Muscle of arm (tissue), 14 donors: ENCODE measurements at places on chromosomes 4 and X. TPM values are rescaled to one million over a fixed set of nuclear protein-coding genes. Genes with fewer than 3 reads are reported as not detected.

LAMTOR3 gene
- 54.4 TPM for polyA plus RNA-seq

- no peak for DNase-seq
Observed at GRCh38 chrX:19388741-19389140, 45.0 kb downstream of the PDHA1 start.

GRCh38 chr4:13461191-13461905, 22.8 kb downstream of the RAB28 start:
- no peak for DNase-seq

GASK1B gene
- 48.6 TPM for polyA plus RNA-seq

DNA sequence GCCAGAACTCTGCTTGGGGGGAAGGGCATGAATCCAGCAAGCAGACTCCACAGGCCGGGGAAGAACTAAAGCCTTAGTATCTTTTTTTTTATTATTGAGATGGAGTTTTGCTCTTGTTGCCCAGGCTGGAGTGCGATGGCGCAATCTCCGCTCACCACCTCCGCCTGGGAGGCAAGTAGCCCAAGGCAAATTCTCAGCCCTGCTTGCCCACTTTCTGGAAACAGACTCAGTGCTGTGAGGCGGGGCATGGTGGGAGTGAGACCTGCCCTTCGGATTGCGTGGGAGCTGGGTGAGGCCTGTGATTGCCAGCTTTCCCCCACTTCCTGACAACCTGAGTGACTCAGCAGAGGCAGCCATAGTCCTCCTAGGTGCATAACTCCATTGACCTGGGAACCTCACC, 348.8 kb downstream of the GASK1B start:
- no peak for DNase-seq

- no peak for DNase-seq
Observed at GRCh38 chr4:8780086-8780485, 91.6 kb downstream of the HMX1 start.

TRIM2 gene
- 38.9 TPM for polyA plus RNA-seq

PF4V1 gene
- polyA plus RNA-seq = not detected

DNA sequence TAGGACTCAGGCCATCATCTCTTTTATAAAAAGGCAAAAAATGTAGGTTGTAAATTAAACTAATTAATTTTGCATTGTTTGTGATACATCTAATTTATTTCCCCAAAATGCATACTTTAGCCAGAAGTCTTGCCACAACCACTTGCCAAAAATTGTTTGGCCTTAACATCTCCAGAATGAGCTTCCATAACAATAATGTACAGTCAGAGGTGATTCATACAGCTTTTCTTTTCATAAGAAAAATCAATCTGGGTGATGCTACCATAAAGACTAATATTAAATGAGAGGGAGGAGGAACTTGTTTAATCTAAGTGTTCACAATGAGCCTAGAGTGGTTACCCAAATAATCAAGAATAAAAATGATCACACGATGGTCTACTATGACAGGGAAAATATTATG, 59.3 kb downstream of the AMMECR1 start:
- DNase-seq = no peak

FAM184B gene
- polyA plus RNA-seq = 1.8 TPM

TLR7 gene
- polyA plus RNA-seq = 2.0 TPM

DNA sequence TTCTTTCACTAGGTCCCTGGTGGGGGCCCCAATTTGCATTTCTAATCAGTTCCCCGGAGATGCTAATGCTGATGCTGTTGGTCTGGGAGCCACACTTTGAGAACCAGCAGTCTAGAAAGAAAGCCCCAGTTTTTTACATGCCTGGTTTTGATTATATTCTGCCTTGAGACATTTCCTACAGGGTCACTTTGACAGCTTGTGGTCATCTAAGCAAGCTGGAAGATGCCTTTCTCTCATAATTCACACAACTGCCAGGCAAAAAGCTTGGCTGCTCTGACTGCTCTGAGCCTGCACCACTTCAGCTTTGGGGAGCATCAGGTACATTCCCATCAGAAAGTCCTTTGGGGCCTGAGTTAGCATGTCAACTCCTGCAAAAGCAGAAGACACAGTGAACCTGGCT, 5.9 kb upstream of the PLAC1 start:
- no peak for DNase-seq

DNA sequence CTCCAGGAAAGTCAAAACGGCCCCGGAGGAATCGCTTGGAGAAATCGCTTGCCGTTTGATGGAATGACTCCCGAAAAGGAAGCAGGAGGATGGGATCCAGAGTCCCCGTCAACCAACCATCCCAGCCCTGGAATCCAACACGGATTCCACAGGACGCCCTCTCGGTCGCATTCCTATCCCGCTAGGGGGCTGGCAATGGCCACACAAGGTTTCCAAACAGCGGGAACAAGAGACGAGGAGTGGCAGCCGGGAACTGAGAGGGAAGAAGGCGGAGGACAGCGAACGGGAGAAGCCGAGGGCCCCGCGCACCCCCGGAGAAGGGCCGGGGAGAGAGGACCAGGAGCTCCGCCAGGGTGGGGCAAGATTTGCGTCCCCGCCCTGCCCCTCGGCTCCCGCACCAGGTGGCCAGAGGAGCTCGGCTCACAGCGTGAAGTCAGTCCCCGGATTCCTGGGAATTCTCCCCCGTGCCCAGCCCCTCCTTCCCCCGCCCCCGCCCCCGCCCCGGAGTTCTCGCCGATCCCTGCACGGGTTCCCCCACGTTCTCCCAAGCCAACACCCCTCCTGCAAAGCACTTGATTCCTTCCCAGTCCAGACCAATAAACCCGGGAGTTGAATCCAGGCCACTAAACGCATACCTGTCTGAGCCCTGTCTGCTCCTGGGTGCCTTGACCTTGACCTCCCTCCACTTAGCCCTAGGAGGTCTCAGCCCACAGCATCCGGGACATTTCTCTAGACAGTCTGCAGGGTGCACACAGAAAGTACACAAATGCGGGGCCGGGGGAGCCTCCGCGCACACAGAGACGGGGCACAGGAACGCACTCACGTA, 1.4 kb downstream of the PDZD4 start:
- DNase-seq = no peak

DNA sequence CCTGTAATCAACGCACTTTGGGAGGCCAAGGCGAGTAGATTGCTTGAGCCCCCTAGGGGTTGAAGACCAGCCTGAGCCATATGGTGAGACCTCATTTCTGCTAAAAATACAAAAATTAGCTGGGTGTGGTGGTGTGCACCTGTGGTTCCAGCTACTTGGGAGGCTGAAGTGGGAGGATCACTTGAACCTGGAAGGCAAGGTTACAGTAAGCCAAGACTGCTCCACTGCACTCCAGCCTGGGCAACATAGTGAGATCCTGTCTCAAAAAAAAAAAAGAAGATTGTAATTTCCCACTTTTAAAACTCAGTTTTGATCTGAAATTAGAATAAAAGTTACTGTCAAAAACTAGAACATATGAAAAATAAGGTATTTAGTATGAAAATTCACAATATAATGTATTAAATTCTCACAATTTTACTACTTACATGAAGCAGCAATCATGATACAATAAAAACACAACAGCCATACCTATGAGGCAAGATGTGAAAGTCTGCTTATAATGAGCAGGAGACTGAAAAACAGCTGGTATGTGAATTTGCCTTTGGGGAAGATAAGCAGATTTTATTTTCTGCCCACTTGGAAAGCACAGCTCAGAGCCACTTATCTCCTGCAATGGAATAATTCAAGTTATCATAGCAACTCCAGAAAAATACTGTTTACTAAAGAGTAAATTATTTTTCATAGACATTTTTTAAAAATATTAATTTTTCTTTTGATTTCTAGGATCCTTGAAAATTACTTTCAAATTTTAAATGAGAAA, 50.6 kb downstream of the ZGRF1 start:
- no peak for DNase-seq

DNA sequence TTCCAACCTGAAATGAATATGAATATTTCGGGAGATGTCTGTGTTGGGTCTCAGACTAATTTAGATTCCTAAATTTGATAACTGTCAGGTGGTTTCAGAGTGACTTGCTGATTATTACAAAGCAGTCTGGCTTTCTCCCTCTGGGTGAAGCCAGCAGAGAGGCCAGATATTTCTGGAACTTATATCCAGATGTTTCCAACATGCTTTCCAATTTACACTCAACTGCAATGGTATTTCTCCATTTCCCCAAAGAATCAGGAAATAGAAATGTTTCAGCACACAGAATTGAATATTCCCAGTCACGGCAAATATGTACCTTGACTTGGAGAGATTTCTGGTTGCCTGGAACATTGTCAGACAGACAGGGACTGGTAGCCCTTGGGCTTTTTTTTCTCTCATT, 48.5 kb upstream of the EGFL6 start:
- peak; percentile 60 for DNase-seq

CENPVL1 gene
- not detected for polyA plus RNA-seq
